ENCODE measurements at places on chromosomes 2 and 18.

- DNase-seq, result no peak
Measured at GRCh38 chr2:168816369-168816768, 13.9 kb downstream of the NOSTRIN start.

DNA sequence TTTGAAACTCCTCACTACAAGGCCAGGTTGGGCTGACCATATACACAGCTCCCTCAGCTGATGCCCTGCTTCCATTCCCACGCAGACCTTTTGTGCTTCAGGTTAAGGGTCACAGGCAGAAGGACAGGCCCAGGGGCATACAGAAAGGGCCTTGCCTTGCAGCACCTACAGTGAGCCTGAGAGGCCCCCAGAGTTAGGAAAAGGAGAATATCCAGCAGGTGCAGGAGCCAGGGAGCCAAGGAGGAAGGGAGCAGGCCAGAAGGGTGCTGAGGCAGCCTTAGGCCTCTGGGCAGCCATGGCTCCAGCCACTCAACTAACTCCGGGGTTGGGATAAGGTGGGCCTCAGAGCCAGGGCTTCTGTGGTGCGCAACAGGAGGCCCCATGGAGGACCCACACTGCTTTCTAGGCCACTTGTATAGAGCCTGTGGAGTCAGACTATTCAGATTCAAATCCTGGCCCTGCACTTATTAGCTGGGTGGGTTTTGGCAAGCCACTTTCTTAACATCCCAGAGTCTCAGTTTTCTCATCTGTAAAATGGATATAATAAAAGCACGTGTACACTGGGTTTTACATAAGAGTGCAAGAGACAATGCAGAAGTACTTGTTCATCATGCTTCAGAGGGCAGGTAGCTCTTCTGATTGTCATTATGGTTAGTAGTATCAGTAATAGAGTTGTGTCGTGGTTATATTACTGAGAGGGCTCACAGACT is 214.6 kb upstream of the HAAO start:
- no peak for DNase-seq

GRCh38 chr2:30686669-30687068 is 120.6 kb downstream of the CAPN13 start:
- DNase-seq, result no peak

- no peak for DNase-seq
Measured at GRCh38 chr2:240133401-240133800, 2.7 kb downstream of the COPS9 start.

GRCh38 chr2:231605607-231606091 is 13.0 kb downstream of the TEX44 start:
- no peak for DNase-seq

DNA sequence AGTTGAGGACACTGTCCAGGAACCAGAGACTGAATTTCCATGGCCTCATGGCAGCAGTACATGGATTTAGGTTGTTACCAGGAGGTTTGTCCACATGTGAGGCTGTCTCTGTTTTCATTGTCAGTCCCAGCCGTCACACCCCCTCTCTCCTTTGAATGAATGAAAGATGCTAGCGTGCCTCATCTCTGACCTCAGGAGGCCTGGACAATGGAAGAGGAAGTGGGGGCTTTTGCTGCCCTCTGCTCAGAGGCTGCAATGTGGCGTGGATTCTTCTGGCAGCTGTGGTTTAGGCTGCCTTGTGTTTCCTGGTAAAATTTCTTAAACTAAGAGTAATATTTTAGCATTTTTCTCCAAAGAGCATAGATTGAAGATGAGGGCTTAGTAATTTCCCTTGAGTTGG is 47.5 kb downstream of the RAB31 start:
- DNase-seq, result no peak

- DNase-seq, result no peak
Measured at GRCh38 chr2:209368914-209369313, 54.9 kb upstream of the MAP2 start.

- no peak for DNase-seq
Measured at GRCh38 chr2:170371231-170371998, 193.5 kb downstream of the MYO3B start.

DNA sequence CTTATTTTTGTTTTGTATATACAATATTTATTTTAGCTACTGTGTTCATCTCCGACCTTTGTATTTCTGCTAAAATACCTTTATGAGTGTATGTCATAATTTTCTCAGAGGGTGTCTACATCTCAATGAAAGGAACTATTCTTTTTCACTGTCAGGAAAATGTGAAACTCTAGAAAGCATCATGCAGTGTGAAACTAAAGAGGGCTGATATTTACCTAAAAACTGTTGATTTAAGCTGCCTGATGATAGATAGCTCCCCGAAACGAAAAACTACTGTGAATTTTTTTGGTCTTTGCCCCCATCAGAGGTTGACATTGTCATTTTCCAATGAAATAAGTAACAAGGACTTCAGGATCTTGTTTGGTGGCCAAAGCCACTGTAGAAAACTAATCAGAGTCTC is 38.8 kb downstream of the TMEM178A start:
- DNase-seq, result no peak

- no peak for DNase-seq
Measured at GRCh38 chr2:38155015-38155414, 79.1 kb upstream of the CYP1B1 start.

DNA sequence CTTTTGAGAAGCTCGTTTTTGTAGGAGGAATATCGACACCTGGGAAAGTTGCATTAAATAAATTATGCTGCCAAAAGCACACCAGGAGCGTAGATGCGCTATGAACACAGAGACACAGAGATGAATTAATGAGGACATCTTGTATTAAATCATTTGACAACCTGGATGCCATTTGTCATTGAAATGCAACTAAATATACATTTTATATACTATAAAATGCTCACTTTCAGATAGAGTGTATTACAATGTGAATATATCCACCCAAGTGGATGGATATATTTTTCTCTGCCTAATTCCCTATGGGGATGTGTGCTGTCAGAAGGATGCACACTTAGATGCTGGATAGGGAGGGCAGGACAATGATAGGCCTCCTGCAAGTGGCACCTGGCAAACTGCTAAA is 426.2 kb downstream of the RIT2 start:
- DNase-seq, result no peak

DNA sequence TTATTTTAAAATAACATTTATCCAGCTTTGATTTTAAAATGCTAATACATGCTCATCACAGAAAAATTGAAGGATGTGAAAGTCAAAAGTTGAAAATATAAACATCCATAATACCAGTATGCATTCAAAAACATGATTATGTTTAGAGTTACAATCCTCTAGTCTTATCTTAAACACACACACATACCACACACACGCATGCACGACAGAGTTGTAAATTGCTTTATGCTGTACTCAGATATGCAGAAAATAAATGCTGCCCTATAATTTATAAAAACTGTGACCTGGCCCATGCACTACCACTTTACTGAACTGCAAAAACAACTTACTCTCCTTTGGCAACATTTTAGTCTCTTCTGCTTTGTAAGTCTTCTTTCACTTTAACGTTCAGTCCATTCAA is 793.0 kb upstream of the FANCL start:
- no peak for DNase-seq

- no peak for DNase-seq
Measured at GRCh38 chr2:168496906-168497305, 40.8 kb downstream of the CERS6 start.

- DNase-seq, result no peak
Measured at GRCh38 chr2:101063352-101064124, 61.4 kb downstream of the RPL31 start.

- DNase-seq, result no peak
Measured at GRCh38 chr18:58991167-58991798, 126.6 kb downstream of the ZNF532 start.

DNA sequence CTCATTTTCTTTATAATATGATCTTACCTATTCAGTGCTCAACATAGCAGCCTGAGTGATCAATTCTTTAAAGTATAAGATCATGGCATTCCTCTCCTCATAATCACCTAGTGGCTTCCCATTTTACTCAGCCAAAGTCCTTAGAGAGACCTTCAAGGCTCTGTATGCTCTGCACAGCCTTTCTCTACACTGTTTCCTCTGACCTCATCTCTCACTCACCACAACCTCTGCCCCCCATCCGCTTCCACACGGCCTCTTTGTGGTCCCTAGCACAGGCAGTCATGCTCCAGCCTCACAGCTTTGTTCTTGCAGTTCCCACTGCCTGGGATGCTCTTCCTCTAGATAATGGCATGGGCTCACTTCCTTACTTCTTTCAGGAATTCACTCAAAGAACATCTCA is 109.2 kb downstream of the HIBCH start:
- no peak for DNase-seq

- no peak for DNase-seq
Measured at GRCh38 chr2:214801068-214801467, 8.4 kb downstream of the BARD1 start.

DNA sequence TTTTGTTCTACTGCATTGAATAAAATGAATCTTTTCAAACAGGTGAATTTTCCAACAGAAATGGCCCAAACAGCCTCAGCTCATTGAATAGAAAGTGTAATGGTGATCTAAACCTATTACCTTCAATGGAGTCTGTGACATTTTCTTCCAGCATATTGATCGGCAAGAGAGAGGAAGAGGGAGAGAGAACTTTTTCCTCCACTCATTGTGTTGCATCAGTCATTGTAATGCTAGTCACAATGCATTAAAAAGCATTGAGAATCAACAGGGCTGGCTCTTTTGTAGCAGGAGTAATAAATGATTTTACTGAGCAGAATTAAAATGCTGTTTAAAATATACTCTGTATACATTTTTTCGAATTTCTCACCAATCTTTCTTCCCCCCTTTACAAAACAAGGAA is 1794.5 kb upstream of the CELF4 start:
- DNase-seq, result no peak

DNA sequence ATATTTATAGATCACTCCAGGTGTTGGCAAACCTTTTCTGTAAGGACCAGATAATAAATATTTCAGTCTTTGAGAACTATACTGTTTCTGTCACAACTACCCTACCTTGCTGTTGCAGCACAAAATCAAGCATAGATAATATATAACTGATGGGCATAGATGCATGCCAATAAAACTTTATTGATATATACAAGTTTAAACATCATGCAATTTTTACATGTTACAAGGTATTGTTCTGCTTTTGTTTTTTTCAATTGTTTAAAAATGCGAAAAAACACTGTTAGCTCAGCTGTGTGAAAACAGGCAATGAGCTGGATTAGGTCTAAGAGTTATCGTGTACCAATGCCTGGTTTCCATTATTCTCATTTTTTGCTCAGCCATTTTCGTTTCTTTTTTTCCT is 47.6 kb upstream of the FN1 start:
- no peak for DNase-seq

GRCh38 chr2:25617948-25618646 is 55.3 kb downstream of the DTNB start:
- no peak for DNase-seq

GRCh38 chr18:64134044-64134747 is 14.7 kb downstream of the LINC00305 start:
- DNase-seq, result no peak

GRCh38 chr2:212392544-212392943 is 146.1 kb downstream of the ERBB4 start:
- no peak for DNase-seq

DNA sequence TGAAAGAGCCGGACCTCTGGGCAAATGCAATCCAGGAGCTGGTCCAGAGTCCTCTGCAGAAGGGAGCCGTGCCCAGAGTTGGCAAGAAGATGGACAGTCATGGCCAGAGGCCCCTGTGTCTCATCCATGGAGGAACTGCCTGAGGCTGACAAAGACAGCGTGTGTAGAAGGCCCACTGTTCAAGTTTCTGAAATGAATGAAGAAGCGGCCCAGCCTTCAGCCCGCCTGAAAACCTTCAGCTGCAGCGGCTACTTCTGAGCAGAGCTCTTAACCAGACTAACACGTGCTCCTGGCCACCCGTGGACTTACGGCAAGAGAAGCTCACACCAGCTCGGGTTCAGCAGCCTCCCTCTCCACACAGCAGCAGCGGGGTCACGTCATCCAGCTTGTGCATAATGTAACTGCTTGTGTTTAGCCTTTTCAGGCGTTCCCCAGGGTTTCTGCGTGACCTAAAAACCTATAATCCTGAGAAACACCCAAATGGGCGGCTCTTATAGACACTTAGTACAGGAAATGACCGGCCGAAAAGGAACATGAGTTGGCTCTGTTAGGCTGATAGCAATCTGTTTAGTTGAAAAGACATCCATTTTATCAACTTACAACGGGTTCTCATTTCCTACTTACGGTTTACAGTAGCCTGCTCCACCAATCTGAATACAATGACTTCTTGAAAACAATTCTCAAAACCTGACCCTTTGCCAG is at the start of gene FAM124B:
TSS of gene FAM124B (minus strand) at position 467 of the 702 bp plus-strand sequence. CDS start at position 128, 339 bp downstream.
- peak; percentile 41 for DNase-seq

DNA sequence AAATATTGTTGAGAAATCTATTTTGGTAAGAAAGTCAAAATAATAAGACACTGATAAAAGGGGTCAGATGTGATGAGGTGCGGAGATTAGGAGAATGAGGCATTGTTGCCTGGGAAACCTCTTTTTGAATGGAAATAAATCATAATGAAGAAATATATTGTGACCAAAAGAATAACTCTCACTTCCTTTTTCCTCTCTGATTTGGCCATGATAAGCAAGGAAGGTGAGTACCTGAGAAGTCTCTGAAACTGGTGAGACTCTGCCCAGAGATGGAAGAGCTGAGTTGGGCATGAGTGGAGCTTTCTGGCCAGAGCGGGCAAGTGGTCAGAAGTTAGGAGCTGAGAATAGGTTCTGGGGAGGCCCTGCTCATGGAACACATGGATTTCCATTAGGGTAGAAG is 11.8 kb downstream of the LAMA3 start:
- no peak for DNase-seq
